ENCODE measurements at places on chromosomes 5 and 9. TPM values are rescaled to one million over a fixed set of nuclear protein-coding genes. Genes with fewer than 3 reads are reported as not detected.
A peak's percentile ranks its signal among the peaks of the same experiment; 100 is the strongest.

GRCh38 chr5:134467231-134467630 lies 55.5 kb upstream of the CDKN2AIPNL start:
- no peak for DNase-seq

DNA sequence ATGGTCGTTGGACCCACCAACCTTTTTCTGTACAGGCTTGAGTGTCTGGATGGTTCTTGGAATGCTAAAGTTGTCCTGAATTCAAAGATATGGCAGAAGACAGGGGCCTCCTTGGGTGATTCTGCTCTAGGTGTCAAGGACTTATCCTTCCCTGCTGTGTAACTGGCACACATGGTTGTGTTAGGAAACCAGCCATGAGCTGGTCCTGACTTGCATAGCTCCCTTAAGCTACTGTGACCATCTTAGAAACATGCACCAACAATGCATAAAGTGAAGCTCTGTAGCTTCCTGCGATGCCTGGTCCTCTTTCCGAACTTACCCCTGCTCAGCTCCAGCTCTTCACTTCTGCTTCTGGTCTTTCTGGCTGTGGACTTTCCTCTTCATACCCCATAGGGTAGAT lies 224.6 kb downstream of the TLE4 start:
- no peak for DNase-seq

DNA sequence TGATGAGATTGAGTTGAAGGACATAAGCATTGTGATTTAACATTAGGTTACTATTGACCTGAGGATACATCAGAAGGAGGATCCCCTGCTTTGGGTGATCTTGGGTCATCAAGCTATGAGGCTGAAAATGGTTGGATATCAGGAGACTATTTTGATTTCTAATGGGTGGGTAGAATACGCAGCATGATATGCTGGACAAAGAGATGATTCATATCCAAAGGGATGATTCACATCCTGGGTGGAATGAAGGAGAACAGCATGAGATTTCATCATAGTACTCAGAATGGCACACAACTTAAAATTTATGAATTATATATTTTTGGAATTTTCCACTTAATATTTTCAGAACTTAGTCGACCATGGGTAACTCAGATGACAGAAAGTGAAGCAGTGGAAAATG lies 1759.5 kb upstream of the C9orf72 start:
- DNase-seq: no peak

DNA sequence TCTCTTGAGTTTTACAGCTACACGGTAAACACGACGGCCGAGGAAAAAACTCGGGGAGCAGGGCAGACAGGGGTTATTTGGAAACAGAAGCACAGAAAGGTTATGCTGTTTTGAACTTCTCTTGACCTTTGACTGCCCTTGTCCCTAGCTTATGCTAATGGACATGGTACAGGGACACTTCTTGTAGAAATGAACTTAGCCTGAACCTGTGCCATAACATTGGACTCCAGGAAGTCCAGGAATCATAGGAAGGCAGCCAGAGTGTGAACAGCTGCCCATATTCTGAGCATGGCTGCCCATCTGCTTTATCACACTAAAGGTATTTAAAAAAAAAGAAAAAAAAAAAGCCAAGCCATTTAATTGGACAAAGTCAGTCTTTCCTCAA lies 46.1 kb downstream of the NR6A1 start:
- DNase-seq: no peak

DNA sequence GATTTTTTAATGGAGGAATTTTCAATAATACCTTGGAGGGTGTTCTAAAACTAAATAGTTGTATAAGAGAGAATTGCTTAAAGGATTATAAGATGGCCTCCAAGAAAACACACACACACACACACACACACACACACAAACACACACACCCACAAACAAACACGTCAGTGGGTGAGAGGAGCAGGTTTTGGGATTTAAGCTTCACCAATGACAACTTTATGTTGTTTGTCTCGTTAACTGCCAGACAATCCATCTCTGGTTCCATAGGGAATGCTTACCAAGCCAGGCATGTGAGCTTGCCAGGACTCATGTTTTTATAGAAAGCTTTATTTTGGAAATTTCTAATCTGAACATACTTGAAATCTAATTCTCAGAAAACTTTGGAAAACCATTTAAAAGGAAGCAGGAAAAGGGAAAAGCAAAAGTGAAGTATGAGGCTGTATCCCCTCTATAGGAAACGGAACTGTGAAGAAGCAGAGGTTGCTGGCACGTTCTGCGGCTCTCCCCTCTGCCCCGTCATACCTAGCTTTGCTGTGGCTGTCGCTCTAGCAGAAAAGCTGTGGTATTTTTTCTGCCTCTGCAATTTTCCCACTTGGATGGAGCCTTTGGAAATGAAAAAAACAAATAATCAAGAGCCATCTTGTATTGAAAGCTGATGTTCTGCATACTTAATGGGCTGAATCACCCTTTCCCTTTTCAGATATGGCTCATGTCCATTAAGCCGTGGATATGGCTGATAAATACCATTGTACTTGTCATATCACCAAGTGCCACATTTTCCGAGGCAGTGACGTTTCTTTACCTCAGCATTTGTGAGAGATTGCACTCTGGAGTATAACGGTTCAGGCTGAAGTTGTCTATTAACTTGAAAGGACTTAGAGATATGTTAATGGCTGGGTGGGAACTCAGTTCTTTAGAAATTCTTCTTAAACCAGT lies 112.7 kb downstream of the NTRK2 start:
- DNase-seq: no peak

UNC13B gene
- 0.50 TPM for total RNA-seq

SMC2 gene
- total RNA-seq: 3.8 TPM

DNA sequence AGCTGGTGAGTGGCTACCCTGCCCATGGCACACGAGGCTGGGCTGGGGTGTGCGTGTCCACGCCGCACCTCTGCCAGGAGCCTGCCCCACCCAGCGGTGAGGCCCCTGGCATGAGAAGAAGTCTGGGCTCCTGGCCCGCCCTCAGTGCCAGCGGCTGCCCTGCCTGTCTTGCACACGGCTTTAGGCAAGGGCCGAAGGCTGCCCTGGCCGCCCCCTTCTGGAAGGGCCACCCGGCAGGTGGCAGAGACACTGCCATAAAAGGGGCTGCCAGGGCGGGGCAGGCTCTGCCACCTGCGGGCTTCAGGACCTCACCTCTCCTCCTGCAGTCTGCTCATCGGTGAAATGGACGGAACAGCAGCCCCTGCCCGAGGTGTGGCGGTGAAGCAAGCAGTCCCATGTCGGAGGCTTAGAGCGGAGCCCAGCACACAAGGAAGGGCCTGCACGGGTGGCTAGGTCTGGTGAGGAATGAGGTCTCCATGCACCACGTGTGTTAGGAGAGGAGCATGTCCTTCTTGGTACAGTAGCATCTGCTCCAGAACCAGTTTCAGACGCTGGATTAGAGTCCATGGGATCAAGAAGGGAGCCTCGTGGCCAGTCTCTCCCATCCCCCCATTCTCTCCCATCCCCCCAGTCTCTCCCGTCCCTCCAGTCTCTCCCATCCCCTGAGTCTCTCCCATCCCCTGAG lies 34.8 kb upstream of the TMEM250 start:
- no peak for DNase-seq

GRCh38 chr5:81924442-81924841 lies 47.4 kb upstream of the ATG10 start:
- DNase-seq: no peak

- no peak for DNase-seq
Measured at GRCh38 chr5:963310-963672, 45.3 kb upstream of the NKD2 start.

TXNDC8 gene
- total RNA-seq: not detected

GFPT2 gene
- 2.1 TPM for total RNA-seq

PCDH12 gene
- total RNA-seq: 0.15 TPM

- no peak for DNase-seq
Measured at GRCh38 chr5:124941051-124942049, 194.9 kb upstream of the ZNF608 start.

GRCh38 chr9:95062596-95063065 lies 254.9 kb downstream of the FANCC start:
- DNase-seq: no peak

- no peak for DNase-seq
Measured at GRCh38 chr5:149410071-149410470, 31.0 kb upstream of the IL17B start.

DNA sequence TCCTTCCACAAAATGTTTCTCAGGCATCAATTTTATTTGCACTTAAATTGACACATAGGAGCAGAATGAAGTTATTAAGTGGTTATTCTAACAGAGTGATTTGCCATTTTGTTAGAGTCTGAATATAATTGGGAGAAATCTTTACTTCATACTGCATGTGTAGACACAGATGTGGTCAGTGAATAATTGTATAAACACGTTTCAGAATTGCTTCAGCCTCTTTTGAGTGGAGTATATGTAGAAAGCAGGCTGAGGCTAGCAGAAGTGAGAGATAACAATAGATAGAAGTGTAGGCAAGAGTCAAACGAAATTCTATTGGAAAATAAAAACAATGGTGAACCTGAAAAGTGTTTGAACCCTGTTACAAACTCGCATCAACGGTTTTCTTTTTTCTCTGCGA lies 270.7 kb downstream of the TMEM167A start:
- no peak for DNase-seq

- no peak for DNase-seq
Measured at GRCh38 chr5:141944076-141944475, 13.9 kb downstream of the PCDH12 start.

DNA sequence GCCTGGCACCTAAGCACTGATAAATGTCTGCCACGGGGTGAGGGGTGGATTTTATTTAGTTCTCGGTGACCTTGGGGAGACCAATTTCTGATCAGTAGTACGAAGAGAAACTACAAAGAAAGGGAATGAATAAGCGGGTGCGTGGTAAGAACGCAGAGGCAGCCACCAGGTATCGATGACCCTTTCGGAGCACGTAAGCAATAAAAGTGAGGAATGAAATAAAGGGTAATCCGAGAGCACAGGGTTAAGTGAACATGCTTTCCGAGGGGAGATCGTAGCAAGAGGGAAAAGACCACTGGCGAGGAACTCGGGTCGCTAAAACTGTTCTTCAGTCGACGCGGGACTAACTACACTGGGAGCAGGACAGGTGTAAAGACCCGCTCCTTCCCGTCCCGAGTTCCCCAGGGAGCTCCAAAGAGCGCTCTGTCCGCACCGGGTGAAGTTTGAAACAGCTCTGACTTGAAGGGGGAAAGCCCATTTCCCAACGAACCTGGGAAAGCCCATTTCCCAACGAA lies 1.1 kb downstream of the ELOVL7 start:
- no peak for DNase-seq

CBY3 gene
- not detected for total RNA-seq

DNA sequence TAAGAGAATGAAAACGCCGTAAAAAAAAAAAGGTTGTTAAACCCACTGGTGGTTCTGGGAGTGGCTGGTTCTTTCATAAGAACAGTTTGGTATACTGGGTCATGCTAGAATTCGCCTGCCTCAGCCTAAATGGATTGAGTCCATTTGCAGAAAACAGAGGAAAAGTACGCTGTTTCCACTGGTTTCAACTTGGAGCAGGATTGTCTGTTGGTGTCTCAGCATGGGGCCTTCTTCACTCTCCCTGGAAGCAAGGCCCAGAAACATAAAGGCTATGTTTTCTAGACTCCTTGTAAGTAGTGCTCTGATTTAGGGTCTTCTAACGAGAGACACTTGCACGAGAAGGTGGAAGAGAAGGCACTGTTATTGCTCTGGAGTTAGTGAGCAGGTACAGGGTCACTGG lies 116.9 kb upstream of the MTAP start:
- DNase-seq: no peak

GDNF gene
- total RNA-seq: not detected

GRCh38 chr5:140042643-140043507 lies at the start of gene NRG2:
NRG2 (minus strand) TSS chr5:140043299.
- DNase-seq: peak; percentile 32

DNA sequence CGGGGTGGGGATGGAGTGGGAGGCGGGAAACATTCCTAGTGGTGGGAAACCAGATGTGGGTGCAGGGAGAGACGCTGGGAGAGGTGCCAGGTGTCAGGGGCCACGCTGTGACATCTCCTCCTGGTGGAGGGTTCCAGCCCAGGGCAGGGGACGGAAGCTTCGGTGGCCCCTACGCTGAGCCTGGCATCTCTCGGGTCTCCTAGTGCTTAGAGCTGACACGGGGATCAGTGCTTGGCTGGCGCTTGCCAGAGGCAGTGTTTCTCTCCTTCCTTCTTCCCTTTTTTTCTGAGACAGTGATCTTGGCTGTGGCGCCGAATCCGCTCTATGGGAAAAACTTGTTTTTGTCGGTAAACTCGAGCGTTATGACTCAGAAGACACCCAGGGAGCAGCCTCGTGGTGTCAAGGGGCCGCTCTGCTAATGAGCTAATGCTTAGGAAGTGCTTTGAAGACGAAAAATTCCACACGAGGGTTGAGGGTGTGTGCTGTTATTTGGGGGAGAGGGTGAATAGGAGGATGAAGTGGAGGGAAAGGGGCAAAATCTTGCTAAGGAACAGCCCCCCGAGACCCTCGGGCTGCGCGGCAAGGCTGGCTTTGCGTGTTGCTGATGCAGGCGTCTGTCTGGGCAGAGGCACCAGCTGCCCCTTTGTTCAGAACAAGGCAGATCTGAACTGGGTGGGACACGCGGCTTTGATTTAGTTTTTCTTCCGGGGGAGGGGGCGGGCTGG lies 20.4 kb upstream of the IER5L start:
- DNase-seq: no peak

DNA sequence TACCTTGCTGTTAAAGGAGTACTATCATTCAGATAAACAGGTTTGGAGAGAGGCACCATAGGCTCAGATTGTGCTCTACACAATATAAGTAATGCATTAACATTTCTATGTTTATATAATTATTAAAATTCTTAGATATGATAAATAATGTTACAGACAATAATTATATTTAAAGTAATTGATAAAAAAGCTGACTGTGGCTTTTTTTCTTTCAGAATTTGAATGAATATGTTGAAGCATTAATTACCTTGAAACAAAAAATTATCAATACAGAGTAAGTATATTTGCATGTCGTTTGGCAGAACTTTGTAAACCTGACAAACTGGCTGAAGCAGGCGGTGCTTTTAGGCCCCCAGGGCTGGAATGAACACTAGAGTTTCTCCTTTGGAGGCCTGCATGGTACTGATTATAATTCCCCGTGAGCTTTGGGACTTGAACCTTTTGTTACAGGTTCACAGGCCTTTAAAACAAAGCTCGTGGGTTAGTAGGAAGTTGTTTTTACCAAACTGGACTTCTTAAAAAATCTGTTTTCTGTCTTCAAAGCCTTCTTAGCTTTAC lies 13.8 kb downstream of the ICE1 start:
- DNase-seq: no peak

DNA sequence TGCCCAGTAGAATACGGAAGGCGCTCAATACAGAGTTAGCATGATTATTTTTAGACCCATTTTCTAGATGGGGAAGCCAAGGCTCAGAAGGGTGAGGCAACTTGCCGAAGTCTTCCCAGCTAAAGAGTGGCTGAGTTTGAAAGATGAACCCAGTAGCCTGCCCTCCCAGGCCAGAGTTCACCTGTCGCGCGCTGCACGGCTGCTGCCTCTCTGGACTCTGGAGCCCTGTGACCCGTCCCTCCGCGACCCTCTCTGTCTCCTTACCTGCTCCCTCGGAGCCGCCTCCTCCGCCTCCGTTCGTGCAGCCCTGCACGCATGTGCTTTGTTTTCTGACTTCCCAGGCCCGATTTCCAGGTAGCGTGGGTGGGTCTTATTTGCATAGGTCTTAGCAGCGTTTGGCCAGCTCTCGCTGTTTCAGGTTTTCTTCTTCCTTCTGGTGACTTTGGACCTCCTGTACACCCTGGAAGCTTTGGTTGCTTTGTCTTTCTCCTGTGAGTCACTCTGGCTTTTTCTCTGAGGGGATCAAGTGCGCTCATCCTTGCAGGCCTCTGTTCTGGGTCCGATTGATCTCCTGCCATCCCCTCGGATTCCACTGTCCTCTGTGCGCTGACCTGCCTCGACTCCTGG lies at the start of gene RNF183:
Gene RNF183, minus strand, starts transcription at position 585 of the 627 bp plus-strand sequence. CDS start 5,192 bp downstream, outside the sequence.
- DNase-seq: no peak

GRCh38 chr5:40406741-40407211 lies 272.9 kb upstream of the PTGER4 start:
- no peak for DNase-seq

RLN1 gene
- 0.37 TPM for total RNA-seq

Measured in T-helper 17 cell (primary cell).